ENCODE measurements at places on chromosomes 12 and 14.

DNA sequence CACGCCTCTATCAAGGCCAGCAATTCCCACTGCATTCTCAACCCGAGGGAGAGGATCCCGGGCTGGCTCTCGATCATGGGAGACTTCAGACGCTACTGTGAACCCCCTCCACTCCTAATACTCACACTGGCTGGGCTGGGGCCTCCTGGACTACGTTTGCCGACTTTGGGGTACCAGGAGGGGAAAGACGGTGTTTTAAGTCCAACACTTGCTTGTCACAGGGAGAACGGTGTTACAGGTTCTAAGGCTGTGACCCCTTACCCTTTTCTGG, 463 bp downstream of the NACA start:
- no peak for DNase-seq

- DNase-seq: no peak
These were observed 466.9 kb upstream of the STXBP6 start for GRCh38 chr14:25516838-25517237.

GRCh38 chr12:52232674-52233461, at the start of gene KRT7:
TSS of gene KRT7 (plus strand) at chr12:52233243. CDS start at chr12:52233297, 54 bp downstream.
- DNase-seq: no peak

DNA sequence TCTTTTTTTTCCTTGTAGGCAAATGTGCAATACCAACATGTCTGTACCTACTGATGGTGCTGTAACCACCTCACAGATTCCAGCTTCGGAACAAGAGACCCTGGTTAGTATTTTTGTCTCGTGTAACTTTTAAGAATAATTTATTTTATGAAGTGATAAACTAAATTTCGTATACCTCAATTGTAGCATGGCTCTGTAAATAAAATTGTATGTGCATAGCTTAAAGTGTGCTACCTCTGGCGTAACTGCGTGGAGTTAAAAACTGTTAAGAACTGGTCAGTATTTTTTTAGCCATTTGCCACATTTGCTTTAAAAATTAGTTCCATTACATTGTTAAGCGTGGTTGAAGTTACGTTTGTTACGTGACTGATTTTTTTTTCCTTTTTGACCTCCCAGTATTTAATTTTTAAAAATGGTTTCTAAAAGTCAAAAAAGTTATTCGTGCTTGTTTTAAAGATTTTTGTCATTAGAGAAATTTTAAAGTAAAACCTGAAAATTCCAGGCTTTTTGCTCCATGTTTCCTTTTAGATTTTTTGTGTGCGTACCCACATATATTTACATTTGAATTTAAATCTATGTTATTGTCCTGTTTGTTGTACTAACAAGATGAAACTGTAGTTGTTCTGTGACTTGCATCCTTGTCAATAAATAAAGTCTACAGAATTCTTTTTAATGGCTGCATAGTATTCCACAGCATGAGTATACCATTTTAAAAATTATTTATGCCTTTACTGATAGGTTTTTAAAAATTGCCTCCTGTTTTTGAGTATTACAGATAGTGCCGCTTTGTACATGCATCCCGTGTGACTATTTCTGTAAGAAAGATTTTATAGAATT, 1.4 kb downstream of the MDM2 start:
- no peak for DNase-seq

DNA sequence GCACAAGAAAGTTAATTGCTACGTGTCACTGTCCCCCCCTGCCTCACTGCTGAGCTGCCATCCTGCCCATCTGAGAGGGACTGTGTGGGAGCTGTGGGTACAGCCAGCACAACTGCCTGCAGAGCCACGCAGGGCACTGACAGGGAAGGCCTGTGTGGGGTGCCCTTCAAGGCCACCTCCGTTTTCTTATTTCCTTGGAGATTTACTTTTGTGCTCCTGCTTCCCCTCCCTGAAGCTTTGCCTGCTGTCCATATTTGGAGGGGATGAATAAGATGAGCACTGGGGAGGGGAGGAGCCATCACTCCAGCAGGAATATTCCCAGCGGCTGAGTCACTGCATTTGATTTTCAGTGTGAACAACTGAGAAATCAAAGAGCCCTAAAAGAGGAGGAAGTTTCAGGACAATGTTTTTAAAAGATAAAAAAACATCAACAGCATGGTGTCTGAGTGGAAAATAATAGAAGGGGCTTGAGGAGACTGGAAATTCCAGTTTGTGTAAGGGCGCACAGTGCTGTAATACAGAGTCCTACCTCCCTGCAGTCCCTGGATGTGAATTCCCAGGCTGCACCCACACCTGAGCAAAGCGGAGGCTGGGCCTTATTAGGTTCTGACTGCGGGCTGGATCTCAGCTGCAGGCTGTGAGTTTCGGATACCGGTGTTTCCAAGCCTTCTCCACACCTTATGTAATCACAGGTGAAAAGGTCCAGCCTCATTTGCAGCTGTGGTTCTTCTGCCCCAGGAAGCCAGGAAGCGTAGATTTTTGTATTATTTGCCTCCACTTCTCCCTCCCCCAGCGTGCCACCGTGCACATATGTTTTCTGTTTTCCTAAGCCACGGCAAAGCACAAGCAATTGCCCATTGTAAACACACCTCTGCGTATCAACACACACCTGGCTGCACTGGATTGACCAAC, 192.6 kb upstream of the BCL2L14 start:
- DNase-seq: no peak

GRCh38 chr12:56114084-56114483, 2.3 kb upstream of the RPL41 start:
- DNase-seq: no peak

- DNase-seq: no peak
These were observed 28.7 kb downstream of the EGLN3 start for GRCh38 chr14:33922125-33922524.

DNA sequence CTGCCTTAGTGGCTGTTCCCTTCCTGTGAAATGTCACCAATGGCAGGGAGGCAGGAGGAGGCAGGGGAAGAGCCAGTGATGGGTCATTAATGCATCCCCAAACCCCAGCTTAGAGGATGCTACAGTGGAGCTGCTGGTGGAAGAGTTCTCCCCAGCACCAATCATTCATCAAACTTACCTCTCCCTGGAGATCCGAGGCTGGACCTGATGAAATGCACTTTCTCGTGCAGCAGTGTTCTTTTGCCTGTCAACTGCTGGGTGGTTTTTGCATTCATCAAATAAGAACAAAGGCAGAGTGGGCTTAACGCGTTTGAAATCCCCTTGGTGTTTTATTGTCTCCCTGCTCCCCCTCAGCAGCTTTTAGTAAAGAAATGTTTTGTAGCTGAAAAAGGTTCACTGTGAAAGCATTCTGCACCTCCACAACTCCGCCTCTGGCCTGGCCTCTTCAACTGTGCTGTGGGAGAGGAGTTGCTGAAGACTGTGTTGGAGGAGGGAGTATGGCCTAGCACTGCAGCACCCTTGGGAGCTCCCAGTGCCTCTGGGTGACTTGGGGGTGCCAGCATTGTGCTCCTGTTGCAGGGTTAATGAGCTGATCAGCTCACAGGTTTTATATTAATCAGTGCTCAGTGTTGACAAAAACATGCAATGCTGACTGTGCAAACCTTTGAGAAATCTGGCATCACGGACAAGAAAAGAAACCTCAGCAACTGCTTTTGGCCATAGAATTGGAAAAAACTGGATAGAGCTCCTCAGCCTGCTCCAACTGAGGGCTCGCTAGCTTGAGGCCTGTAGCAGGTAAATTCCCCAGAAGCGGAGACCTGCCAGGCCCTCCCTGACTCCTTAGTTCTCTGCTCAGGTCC, 14.4 kb downstream of the TSPAN9 start:
- DNase-seq: no peak

DNA sequence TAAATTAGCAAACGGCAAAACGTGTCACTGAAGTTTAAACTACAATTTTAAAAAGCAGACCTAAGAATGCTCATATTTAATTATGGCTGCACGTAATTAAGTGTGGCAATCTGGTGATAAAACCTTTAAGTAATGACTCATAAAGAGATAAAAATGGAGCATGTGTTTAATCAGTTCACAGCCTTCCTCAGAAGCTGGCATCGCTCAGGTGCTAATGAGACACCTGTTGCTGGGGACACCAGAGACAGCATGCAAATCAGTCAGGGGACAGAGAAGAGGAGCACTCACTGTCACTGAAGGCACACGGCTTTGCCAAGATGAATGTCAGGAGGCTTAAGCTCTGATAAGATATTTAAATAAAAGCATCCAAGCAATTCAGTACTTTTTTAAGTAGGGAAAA, 840.3 kb downstream of the GALC start:
- DNase-seq: no peak

All from GM20000 (cell line).